ENCODE measurements at places on chromosomes 5 and 9.

- no peak for DNase-seq
Observed at GRCh38 chr9:129484352-129485000, 136.4 kb downstream of the C9orf50 start.

DNA sequence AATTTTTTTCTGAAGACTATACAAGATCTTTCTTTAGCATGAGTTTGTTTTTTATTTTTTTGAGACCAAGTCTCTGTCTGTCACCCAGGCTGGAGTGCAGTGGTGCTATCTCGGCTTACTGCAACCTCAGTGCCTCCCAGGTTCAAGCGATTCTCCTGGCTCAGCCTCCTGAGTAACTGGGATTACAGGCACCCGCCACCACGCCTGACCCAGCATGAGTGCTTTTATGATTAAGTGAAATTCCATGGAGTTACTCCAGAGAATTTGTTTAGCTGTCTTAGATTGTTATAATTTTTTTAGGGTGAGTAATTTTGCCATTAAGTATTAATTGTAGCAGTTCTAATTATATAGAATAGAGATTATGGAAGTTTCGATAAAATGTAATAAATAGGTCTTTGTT, 14.3 kb downstream of the YTHDC2 start:
- no peak for DNase-seq

- DNase-seq = no peak
Observed at GRCh38 chr5:122311961-122312590, at the start of gene SNCAIP. TSS of gene SNCAIP (plus strand) at chr5:122312237. CDS start at chr5:122391135, 78,898 bp downstream.

DNA sequence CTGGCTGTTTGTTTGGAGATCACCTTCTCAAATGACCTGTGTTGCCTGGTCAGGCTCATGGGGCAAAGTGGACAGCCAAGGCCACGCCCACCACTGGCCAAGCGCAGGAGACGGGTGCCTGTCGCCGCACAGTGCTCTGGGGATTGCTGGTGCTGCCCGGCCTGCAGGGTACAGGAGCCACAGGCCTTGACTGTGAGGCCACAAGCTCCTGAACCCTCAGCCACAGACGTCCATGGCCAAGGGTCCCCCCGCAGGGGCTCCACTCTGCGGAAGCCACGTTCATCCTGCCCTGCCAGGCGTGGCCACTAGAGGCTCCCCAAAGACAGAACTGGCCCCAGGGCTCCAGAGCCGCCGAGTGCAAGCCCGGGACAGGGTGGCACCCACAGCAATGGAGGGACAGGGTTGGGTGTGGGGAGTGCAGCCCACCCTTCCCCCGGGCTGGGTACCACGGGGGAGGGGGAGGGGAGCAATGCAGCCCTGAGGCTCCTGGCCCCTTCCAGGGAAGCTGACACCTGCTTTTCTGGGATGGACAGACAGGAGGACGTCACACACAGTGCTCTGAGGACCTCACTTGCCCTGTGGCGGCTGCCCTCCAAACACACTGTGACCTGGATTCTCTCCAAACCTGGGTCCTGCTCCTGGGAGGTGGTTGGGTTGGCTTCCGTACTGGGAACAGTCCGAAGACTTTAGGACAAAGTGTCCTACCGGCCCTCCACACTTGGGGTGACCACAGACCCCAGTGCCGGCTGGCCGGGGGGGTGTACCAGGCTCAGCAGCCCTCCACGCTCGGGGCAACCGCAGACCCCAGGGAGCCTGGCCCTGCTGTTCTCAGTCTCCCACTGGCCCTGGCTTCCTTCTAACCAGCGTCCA, 21.5 kb downstream of the TPPP start:
- DNase-seq = peak; percentile 49

DNA sequence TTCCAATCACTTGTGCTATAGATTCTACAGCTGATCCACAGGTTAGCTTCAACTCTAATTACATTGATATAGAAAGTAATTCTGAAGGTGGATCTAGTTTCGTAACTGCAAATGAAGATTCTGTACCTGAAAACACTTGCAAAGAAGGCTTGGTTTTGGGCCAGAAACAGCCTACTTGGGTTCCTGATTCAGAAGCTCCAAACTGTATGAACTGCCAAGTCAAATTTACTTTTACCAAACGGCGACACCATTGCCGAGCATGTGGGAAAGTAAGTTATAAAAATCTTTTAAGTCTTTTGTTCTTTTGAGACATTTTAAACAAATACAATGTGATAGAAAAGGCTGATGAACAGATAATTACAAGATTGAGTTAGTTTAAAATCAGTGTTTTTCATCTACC, 30.9 kb downstream of the ZFYVE16 start:
- DNase-seq = no peak

- no peak for DNase-seq
Observed at GRCh38 chr5:62041156-62041756, 264.8 kb upstream of the KIF2A start.

GRCh38 chr9:130230631-130231030, 34.9 kb upstream of the HMCN2 start:
- no peak for DNase-seq

DNA sequence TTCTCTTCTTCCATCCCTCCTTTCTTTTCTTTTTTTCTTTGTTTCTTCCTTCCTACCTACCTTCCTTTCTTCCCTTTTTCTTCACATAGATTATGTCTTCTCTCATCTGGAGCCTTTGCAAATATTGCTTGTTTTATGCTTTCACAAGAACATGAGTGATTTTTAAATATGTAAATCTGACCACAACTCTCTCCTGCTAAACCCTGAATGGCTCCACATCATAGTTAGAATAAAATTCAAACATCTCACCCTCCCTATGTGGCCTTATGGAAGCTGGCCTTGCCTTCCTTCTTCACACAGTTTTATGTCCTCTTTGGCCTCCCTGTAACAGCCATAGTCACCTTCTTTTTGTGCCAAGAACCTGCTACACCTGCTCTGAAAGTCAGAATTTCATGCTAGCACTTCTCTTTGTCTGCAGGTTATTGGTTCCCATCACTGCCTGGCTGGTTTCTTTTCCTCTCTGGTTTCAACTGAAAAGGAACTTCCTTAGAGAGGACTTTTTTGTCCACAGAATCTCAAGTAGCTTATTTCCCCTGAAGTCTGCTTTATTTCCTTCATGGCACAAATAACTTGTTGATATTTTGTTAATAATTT, 114.3 kb upstream of the TNC start:
- DNase-seq = no peak

GRCh38 chr9:14780251-14780650, 57.7 kb upstream of the CER1 start:
- no peak for DNase-seq

DNA sequence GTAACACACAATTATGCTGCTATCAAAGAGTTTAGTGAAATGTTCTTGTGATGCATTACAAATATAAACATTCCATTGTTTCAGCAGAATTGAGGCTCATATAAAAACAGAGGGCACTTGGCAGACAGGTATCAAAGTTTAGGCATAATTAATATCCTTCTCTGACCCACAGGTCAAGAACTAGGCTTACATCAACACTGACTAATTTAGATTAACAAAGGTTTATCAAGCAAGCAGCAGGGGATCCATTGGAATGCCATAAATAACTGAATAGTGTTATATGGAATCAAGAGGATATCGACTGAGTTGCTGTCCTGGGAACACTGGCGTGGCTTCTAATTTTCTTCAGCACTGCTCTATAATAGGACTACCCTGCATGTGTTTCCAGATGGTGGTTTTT, 414.5 kb upstream of the ARRDC3 start:
- no peak for DNase-seq

DNA sequence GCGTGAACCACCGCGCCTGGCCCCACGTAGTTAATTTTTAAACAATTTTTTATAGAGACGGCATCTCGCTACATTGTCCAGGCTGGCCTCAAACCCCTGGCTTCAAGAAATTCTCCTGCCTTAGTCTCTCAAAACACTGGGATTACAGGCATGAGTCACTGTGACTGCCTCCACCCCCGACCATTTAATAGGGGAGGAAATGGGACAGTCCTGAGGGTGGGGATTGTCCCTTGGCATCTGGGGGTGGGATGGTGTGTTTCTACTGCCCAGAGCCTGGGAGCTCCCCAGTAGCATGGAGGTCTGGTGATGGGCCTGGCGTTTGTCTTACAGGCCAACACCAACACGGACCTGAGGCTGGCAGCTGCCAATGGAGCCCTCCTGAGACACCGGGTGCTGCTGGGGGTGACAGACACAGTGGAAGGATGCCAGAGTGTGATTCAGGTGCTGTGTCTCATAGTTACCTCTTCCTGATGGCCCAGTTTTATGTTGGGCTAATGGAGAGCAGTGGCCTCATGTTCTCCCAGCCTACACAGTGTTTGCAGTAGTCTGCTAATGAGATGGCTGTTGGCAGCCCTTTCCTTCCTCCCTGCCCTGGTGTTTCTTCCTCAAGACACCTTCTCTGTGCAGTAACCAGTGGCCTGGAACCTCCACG, 22.5 kb downstream of the TMEM268 start:
- no peak for DNase-seq

GRCh38 chr5:175246889-175247520, 197.0 kb downstream of the DRD1 start:
- no peak for DNase-seq

GRCh38 chr9:94017939-94018531, 62.9 kb upstream of the BARX1 start:
- no peak for DNase-seq

DNA sequence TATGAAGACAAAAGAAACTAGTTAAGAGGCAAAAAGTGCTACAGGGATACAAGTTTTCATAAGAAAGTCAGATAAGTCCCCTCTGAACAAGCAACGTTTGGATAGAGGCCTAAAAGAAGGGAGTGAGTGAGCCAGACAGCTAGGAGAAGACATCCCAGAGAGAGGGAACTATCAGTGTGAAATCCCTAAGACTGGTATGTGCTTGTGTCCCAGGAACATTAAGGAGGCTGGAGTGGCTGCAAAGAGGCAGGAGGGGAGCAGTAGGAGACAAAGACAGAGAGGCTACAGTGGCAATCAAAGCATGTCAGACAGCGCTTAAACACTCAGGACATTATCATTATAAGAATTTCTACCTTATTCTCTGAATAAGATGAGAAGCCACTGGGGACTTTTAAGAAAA, 139.1 kb upstream of the STK32A start:
- no peak for DNase-seq

DNA sequence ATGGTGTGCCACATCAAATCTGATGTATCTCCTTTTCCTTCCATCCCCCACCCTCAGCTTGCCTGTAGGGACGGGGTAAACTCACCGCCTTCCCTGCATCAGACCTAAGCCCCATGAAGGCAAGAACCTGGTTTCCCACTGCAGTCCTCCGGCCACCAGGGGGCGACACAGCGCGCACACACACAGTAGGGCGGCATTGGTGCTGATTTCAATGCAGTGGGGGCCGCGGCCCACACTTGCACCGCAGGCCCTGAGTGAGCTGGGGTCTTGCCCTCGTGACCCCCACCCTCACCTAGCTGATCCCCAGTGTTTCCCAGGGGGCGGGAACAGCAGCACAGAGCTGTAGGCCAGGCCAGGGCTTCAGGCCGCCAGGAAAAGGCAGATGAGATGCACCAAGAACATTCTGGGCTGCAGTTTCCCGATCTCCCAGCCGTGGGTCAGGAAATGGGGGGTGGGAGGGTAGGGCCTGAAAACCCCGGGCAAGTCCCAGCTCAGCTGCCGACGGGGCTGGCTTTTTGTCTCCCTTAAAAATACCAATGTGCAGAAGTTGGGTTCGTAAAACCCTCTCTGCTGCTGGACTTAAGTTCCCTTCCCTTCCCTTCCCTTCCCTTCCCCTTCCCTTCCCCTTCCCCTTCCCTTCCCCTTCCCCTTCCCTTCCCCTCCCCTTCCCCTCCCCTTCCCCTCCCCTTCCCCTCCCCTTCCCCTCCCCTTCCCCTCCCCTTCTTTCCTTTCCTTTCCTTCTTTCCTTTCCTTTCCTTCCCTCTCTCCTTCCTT, 19.5 kb downstream of the FAM163B start:
- DNase-seq = peak; percentile 66

DNA sequence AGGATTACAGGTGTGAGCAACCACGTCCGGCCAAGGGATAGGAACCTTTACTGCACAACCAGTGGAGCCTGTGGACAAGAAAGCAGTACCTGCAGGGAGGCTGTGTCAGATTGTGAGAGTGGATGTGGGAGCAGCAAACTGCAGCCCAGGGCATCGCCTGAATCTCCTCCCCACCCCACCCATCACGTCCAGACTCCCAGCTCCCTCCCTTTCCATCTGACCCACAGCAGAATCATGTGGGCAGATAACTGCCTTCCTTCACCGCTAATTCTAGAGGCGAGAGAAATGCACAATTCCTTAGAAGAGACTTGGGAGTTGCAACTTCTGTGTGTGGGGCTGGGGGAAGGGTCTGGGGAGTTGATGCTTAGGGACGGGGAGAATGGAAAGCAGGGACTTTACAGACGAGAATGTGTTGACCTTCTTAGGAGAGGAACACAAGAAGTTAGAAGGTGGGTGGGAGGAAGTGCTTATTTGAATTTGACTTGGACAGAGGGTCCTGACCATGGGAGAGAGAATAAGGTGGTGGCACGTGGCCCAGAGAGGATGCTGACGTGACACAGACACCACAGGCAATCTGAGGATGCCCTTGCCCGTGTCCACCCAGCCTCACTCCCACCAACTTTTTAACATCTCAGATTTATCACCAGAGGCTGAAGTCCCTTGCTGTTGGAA, 4.5 kb upstream of the LCP2 start:
- DNase-seq = no peak

DNA sequence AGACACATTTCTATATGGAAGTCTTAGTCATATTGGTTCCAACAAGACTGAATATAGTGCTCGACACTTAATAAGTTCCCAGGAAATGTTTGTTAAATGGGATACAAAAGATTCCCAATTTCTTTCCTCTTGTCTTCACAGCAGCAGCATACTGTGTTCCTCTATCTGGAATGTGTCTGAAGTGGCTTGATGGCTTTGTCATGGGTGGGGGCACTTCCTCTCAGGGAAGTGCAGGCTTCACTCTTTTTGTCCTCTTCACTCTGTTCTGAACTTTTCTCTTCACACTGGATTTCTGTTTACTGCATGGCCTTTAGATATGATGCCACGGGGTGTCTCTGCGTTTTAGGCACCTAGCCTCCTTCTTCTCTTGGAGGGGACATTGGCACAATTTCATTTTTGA, 127.7 kb upstream of the C9orf72 start:
- DNase-seq = no peak

- peak; percentile 82 for DNase-seq
Observed at GRCh38 chr9:121059998-121060636, 10.0 kb upstream of the C5 start.

- DNase-seq = no peak
Observed at GRCh38 chr9:122846371-122846940, 18.1 kb upstream of the PDCL start.

DNA sequence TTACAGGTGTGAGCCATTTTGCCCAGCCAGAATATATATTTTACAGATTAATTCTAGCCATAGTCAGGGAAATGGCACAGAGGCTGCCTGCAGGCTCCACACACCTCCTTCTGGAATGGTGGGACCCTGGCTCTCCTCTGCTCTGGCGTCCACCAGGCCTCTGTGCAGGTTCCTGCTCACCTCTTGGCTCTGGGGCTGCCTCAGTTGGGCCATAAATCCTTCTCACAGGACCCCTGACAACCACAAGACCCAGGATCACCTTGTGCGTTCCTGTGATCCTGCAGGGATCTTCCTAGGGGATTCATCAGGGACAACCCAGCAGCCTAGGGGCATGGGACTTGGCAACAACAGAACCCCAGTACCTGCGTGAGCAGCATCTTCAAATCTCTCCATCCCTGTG, 93.0 kb upstream of the FSTL4 start:
- DNase-seq = no peak

- peak; percentile 19 for DNase-seq
Observed at GRCh38 chr9:114588210-114588609, 641 bp downstream of the ATP6V1G1 start.

GRCh38 chr5:74173665-74174064, 466.9 kb downstream of the ENC1 start:
- DNase-seq = no peak
